ENCODE measurements at places on chromosomes 16 and 17.
A peak's percentile ranks its signal among the peaks of the same experiment; 100 is the strongest.

DNA sequence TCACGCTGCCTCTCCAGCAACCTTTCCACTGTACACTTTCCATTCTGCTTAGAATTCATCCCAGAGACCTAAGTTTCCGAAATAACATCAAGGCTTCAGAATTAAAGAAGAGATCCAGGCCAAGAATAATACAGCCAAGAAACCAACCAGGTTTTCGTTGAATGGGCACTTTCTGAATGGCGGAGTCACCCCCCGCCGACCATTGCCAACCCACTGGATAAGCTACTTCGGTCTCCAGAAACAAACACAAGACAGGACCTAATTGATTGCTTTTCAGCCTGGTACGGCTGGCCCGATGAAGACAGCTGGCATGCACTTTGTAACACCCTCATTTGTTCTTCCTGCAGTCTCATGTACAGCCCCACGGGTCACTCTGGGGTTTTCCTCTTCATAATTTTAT lies 308.1 kb upstream of the ZFHX3 start:
- DNase-seq, result no peak

- DNase-seq, result no peak
Measured at GRCh38 chr16:5870886-5871691, 773.5 kb upstream of the EEF2KMT start.

DNA sequence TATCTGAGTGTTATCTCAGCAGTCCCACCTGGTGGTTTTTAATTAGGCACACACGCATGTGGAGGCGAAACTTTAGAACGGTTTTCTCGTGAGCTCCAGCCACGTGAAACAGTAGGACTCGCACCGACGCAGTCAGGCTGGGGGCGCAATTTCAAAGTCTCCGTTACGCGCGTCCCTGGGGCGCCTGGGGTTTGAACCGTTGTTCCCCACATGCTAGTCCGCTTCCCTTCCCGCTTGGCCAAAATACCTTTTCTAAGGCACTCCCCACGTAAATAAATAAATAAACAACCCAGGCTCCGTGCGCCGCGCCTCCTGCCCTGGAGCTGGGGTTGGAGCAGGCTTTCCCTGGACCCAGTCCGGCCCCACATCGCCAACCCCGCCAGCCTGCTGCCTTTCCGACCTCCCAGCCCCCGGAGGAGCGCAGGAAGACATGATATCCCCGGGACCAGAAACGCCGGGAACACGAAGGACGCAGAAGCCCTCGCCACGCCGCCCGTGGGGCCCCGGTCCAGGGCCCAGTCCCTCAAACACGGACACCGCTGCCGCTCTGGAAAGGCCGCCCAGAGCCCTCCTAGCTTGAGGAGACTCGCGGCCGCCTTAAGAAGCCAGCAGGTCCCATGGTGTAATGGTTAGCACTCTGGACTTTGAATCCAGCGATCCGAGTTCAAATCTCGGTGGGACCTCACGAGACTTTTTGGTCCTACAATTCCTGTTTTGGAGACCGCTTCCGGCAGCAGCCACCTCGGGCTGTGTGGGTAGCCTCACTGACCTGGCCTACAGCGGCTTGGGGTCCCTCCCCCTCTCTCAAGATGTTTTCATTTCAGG lies 18.2 kb downstream of the GNGT2 start:
- peak; percentile 92 for DNase-seq

DNA sequence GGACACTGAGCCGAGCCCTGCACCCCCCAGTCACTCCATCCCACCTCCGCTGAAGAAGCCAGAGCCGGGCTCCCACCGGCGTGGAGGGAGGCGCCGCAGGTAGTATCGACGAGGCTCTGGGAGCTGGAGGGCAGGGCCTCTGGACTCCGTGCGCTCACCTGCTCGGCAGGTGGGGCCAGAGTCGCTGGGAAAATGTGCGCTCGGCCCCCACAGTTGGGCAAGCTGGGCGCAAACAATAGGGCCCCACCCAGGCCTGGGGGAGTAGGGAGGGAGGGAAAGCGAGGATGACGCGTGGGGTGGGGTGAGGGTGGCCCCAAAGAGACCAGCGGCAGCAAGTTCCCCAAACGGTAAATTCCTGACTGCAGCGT lies 668 bp downstream of the JUP start:
- no peak for DNase-seq

- DNase-seq, result no peak
Measured at GRCh38 chr16:80718480-80719220, 85.7 kb downstream of the CDYL2 start.

GRCh38 chr17:7419819-7420610 lies at the start of gene SPEM1:
SPEM1 (plus strand) TSS chr17:7420324; CDS start chr17:7420385, 61 bp downstream.
- no peak for DNase-seq

- no peak for DNase-seq
Measured at GRCh38 chr17:77531641-77532040, 390.9 kb downstream of the SEC14L1 start.

DNA sequence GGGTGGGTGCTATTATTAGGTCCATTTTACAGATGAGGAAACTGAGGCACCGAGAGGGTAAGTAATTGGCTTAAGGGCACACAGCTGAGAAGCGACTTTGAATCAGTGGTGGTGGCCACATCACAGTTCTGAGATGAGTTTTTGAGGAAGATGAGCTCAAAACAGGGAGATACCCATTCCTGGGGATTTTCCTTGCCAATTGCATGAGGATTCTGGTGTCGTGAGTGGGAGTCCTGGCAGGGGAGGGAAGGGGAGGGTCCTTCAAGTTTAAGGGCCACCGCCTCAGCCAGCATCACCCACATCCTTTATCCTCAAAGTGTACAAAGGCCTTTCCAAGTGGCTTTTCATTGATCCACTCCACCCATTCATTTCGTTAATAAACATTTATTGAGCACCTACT lies 45.3 kb downstream of the IL21R start:
- no peak for DNase-seq

DNA sequence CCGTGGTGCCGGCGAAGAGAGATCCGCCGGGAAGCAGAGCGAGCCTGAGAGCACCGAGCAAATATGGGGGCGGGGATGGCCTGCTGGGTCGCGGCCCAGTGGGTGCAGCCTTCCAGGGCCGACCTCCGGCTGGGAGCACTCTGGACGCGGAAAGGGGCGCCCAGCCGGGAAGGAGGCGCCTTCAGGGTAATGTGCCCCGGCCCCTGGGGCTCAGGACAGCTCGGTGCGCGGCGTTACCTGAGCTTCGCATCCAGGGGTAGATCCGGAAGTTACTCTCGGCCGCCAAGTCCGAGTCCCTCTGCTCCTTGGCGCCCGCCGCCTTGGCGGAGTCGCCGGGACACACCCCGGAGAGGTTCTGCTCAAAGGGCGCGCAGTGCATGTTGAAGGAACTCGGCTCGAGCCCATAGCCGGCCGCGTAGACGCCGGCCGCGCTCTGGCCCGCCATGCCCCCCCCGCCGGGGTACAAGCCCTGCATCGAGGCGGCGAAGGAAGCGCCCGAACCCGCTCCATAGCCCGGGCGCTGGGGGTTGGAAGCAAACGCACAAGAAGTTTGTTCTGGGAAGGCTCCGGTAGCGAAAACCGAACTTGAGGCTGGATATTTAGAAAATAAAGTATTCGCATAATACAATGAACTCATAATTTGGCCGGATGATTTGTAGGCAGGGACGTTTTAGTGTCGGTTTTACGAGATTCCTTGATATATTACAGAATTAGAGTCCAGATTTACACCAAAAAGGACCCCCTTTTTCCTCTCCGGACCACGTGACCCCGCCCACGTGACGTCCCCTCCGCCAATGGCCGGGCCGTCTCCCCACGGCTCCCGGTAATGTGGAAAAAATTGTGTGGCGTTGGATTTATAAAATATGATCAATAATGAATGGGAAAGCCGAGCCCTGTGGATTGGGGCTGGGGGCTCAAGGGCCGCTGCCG lies at the start of gene HOXB7:
Gene HOXB7, minus strand, starts transcription at position 736 of the 930 bp plus-strand sequence. Its CDS starts 99 bp downstream, at position 637.
- peak; percentile 51 for DNase-seq

GRCh38 chr16:85019659-85020245 lies 7.8 kb upstream of the KIAA0513 start:
- DNase-seq, result no peak

DNA sequence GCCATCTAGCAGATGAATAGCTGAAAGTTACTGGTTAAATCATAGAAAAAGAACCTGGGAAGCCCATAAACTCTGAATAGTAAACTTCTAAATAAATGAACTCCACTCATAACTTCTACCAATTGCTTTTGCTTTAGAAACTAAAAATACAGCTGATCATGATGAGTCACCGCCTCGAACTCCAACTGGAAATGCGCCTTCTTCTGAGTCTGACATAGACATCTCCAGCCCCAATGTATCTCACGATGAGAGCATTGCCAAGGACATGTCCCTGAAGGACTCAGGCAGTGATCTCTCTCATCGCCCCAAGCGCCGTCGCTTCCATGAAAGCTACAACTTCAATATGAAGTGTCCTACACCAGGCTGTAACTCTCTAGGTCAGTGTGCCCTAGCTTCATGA lies 9.7 kb downstream of the KAT7 start:
- no peak for DNase-seq

DNA sequence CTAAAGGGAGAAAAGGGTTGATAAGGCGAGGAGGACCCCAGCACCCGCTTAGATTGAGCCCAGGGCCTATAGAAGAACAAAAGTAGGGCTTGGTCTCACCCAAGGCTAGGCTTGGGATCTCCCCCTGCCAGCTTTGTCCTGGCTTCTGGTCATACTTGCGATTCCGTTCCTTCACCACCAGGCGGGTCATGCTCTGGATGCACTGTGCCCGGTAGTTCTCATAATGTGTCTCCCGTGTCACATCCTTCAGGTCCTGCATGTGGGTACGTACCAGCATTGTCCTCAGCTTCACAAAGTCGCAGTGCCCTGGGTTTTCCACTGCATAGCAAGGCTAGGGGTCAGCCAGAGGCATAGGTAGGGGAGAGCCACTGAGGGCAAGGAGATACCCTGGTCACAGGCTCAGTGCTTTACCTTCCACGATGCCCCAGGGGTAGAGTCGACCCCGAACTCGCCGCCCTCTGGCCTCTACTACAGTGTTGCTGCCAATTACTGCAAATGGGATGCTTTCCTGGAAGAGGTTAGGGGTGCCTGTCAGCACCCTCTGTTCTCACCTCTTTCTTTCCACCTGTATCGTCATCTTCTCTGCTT lies 6.5 kb upstream of the MTMR4 start:
- no peak for DNase-seq

DNA sequence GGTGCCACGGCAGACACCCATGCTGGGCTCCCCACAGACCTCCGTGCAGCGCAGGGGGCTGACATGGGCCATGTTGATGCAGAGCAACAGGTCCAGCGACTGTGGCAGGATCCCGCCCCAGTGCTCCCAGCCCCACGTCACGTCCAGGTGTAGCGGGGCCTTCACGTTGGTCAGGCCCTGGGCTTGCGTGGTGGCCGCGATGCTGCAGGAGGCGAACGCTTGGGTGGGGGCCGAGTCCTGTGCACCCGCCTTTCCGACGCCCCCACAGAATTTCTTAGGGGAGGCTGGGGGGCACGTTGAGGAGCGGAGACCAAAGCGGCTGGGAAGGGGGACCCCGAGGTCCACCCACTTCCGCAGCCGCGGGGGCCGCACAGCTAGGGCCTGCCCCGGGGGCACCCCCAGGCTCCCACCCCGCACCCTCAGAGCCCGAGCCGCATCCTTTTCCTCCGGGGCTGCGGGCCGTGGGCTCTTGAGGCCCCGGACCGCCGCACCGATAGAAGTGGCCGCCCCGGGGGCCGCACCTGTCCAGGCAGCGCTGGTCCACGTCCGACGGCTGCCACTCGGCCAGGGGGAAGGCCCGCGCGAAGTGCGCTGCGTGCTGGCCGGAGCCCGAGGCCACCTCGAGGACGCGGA lies 416 bp downstream of the METTL26 start:
- DNase-seq, result no peak

DNA sequence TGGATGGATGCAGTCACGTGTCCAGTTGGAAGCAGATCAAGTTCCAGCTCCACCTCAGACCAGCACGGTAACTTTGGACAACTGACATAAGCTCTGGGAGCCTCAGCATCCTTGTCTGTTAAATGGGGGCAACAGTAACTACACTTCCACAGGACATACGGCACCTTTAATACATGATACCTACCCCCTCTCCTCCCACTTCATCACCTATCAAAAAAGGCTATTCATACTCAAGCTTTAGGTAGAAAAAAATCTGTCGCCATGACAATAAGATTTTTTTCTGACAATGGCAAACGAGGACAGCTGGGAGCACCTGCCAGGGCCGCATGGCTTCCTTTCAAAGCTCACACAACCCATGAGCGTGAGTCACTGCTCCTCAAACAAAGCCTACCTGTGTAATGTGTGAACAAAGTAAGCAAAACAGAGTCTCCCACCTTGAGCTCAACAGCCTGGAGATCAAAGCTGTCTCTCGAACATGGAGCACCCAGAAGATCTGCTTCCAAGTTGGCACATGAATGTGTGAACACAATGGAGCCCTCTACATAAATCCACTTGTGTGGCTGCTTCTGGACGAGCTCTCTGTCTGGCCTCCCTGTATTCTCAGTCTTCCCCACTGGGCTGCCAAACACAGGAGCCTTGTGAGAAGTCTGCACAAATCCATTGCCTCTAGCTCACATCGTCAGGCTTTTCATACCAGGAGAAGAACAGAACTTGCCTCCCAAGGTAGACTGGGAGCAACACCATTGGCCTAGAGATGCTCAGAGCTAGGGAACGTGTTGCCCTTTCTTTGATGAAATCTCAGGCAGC lies 459.7 kb downstream of the SOX9 start:
- no peak for DNase-seq

GRCh38 chr17:32016231-32016630 lies 9.0 kb downstream of the LRRC37B start:
- DNase-seq, result no peak

DNA sequence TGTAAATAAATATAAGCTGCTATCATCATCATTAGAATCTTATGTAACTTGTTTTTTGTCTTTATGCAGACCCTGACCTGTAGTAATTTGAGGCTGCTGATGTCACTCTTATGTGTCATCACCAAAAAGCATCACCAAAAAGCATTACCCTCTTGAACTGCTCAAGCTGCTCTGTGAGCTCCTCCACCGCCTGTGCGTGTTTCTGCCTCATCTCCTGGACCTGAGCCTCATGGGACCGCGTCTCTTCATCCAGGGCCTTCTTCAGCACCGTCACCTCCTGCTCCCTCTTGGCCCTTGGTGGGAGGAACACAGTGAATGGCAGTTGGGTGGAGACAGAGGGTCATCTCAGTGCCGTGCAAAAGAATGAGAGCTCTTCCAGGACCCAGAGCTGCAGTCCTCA lies 82.4 kb downstream of the NDE1 start:
- DNase-seq, result no peak

DNA sequence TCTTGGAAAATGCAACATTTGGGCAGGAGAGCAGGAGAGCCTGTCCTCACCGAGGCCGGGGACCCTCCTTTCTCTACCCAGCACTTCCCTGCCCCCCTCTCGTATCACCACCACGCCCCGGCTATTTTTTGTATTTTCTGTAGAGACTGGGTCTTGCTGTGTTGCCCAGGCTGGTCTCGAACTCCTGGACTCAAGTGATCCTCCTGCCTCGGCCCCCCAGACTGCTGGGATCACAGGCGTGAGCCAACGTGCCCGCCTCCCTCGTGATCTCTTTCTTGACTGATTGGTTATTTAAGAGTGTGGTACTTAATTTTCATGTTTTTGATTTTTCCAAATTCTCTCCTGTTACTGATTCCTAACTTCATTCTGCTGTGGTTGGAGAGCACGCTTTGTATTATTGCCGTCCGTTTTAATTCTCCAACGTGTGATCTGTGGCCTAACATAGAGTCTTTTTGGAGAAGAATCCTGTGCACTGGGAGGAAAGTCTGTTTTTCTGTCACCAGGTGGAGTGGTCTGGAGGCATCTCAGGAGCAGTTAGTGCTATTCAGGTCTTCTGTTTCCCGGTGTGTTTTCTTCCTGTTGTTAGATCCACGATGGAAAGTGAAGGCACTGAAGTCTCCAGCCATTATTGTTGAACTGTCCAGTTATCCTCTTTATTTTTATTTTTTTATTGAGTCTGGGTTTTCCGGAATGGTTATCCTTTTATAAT lies 40.4 kb downstream of the ZNF778 start:
- no peak for DNase-seq

- peak; percentile 72 for DNase-seq
Measured at GRCh38 chr16:27109666-27110523, 43.2 kb downstream of the C16orf82 start.

GRCh38 chr16:27722207-27722606 lies 172.3 kb downstream of the KATNIP start:
- no peak for DNase-seq
